ENCODE measurements at places on chromosomes 12 and 14.

GRCh38 chr14:101475456-101476257 lies 85.6 kb upstream of the DIO3 start:
- DNase-seq = no peak

DNA sequence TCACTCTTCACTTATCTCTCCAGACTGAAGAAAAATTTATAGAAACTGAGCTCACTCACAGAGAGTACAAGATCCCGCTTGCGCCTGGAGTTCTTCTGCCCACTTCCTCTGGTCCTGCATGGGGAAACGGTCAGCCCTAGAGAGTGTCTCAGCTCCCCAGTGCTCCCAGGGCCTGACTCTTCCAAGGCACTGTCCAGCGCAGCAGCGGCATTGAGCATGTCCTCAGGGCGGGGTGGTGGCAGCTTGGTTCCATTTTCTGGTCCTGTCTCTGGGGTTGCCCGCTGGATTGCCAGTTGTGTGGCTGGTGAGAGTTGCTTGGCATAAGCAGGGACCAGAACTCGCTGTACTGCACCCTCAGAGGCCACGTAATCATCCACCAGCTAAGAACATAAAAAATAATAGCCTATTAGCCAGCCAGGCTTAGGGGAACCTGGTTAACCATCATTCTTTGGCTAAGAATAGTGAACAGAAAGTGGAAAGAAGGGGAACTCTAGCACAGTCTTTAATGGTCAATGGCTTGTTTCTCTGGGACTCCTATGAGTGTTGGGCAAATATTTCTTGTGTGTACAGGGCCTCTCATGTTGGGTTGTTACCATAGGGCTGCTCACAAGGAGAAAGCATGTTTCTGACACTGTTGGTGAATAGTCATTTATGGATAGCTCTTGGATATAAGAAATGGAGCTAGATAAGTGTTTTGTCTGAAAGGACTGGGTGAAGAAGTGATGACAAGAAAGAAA lies 13.7 kb upstream of the AJUBA start:
- DNase-seq = no peak

DNA sequence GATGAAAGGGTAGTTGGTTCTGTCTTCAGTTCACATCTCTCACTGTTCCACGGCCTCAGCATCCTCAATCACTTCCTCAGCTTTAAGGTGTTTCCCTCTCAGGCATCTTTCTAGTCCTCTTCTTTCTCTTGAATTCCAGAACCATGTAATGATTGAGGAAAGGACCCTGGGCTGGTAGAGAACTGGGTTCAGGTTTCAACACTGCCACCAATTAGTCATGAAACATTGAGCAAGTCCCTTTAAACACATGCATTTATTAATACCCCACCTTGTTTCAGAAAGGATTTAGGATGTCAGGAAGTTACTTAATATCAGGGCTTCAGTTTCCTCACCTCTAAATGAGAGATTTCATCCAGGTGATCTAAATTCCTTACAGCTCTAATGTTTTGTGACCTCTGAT lies 7.2 kb downstream of the DMAC2L start:
- no peak for DNase-seq

DNA sequence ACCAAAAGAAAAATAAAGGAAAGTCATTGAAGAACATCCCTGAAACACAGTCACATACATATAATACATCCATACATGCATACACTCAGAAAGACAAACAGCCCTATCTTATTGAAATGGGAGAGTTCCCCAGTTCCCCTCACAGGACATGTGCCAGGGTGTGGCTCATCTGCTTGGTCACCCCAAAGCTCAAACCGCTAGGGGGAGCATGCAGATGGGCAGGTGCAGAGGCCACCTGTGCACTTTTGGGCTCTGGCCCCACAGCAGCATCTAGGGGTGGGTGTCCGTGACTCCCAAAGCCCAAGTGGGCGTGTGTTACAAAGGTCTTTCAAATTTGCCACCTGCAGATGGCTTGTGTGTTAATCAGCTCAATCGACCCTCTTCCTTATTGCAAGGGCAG lies 75.2 kb downstream of the CMAS start:
- DNase-seq = no peak

DNA sequence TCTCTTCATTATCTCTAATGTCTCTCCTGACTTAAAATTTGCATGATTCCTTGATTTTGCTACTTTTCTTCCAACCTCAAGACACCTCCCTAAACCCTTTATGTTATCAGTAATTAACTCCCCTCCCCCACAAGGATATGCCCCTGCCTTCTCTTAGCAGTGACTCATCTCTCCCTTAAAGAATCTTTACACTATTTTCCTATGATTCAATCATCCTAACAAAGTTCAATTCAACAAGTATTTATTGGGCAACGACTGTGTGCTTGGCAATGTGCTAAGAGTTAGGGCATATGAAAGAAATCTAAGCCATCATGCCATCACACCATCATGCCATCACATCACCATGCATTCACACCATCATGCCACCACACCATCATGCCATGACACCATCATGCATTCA lies 80.1 kb downstream of the ANO2 start:
- DNase-seq = no peak

- DNase-seq = no peak
Observed at GRCh38 chr12:113658006-113658655, 186.5 kb upstream of the LHX5 start.

DNA sequence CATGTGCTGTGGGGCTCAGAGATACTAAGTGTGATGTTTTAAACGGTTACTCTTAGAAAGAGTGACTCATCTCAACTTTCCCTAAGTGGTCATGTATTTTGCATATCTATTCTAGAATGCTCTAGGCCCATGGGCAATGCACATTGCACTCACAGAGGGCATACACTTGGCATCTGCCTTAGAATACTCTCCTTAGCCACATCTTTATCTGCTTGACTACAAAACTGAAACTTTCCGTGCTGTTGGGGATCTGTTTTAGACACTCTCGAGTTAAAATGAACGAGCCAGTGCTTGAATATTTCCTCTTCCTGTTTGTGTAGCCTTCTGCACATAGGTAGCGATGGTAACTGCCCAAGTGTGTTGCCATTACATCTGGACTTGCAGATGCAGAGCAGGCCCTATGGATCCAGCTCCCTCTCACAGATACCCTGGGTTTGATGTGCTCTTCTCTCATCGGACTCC lies 180.5 kb downstream of the CAND1 start:
- DNase-seq = no peak

- no peak for DNase-seq
Observed at GRCh38 chr14:99511421-99512109, 30.4 kb downstream of the CCNK start.

DNA sequence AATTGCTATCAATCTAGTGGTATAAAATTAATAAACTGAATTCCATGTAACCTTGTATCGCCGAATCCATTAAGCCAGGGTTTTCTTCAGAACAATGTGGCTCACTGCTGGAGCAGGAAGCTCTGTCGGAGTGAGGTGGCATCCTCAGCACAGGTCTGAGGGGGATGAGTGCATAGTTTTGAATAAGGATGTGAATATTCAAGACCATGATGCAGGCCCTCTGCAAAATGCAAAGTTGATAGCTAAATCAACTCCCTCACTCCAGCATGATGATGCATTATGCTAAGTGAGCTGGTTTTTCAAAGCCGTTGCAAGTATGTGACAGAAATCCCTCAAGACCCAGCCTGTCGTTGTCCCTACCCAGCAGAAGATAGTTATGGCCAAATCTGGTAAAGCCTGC lies 53.0 kb downstream of the TRIM9 start:
- DNase-seq = no peak

DNA sequence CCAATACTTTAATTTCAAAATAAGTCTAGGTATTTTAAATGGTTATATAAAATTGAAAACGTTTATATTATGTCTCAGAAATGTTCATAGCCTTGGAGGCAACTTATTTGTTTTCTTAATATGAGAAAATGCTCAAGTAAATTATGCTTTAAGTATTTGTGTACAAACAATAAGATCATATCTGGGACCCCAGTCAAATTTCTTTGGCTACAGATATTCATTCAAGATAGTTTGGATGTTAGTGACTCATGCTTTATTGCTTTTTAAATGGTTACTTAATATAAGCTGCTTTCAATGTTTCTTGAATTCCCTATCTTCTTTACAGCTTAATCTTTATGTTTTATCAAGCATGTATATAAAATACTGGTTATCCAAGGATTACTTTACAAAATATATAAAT lies 291.3 kb downstream of the KCNC2 start:
- DNase-seq = no peak

- no peak for DNase-seq
Observed at GRCh38 chr12:132335179-132335756, 5.9 kb upstream of the GALNT9 start.
